ENCODE measurements at places on chromosomes 1 and 21. TPM values are rescaled to one million over a fixed set of nuclear protein-coding genes. Genes with fewer than 3 reads are reported as not detected.

GRCh38 chr1:218865591-218865990 lies 308.1 kb upstream of the LYPLAL1 start:
- DNase-seq = no peak
- H3K27me3 ChIP-seq = no peaks in the 10 kb centered on the region
- no peak overlapping the region for H3K4me3 ChIP-seq

- no peak for DNase-seq
- H3K4me1 ChIP-seq = peaks cover 16% of the 10 kb centered on the region
- no peaks in the 10 kb centered on the region for H3K27me3 ChIP-seq
- no peaks in the 10 kb centered on the region for H3K36me3 ChIP-seq
- H3K4me3 ChIP-seq = no peak overlapping the region
- H3K27ac ChIP-seq = no peak overlapping the region
Observed at GRCh38 chr21:40049031-40049930, 182.0 kb downstream of the PCP4 start.

INKA2 gene
- total RNA-seq = 24.3 TPM

DNA sequence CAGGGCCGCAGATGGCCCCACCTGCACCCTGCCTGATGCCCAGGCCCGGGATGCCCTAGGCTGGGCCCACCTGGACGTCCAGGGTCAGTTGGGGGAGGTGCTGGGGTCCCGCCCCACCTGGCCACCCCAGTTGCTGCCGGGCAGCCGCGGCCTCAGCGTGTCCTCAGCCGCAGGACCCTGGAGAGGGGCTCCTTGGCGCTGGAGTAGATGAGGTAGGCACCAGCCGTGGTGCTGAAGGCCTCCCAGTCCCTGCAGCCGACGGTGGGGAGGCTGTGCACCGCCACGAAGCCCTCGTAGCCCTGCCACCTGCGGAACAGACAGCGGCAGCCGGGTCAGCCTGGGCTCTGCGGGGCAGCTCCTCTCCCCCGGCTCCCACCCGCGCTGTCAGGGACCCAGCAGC lies 40.4 kb downstream of the KRTAP10-1 start:
- H3K4me3 ChIP-seq = no peak overlapping the region
- peaks cover 30% of the 10 kb centered on the region for H3K27me3 ChIP-seq
- H3K36me3 ChIP-seq = no peaks in the 10 kb centered on the region

DNA sequence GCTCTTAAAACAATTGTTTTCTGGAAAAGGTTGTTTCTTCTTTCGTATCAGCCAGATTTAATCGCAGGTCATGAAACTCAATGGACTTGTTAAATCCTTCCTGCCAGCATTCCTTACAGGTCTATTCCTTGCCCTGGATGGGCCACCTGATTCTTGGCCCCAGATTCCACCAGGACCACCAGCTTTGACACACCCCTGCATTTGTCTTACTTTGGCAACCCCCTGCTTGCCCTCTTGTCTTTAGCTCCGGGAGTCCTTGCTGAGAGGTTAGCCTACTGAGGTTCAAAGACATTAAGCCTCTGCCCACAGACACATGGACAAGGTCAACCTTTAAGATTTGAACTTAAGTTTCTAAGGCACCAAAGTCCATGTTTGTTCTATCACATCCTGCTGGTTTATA lies 27.1 kb upstream of the DAB1 start:
- H3K27me3 ChIP-seq = no peaks in the 10 kb centered on the region
- no peaks in the 10 kb centered on the region for H3K4me1 ChIP-seq
- H3K4me3 ChIP-seq = no peak overlapping the region
- no peaks in the 10 kb centered on the region for H3K36me3 ChIP-seq
- no peak for DNase-seq

HCRTR1 gene
- total RNA-seq = 0.44 TPM

GRCh38 chr1:192476802-192477298 lies 98.7 kb upstream of the RGS1 start:
- H3K27me3 ChIP-seq = no peaks in the 10 kb centered on the region
- DNase-seq = peak; percentile 31
- H3K36me3 ChIP-seq = no peaks in the 10 kb centered on the region
- peak overlapping the region; percentile 32 for H3K4me3 ChIP-seq

- no peak overlapping the region for H3K4me3 ChIP-seq
- H3K27me3 ChIP-seq = no peaks in the 10 kb centered on the region
- H3K36me3 ChIP-seq = no peaks in the 10 kb centered on the region
- H3K27ac ChIP-seq = no peak overlapping the region
- no peak for DNase-seq
Observed at GRCh38 chr1:53516181-53516580, 57.0 kb downstream of the DMRTB1 start.

FAM78B gene
- total RNA-seq = 4.5 TPM

RPL11 gene
- 684 TPM for total RNA-seq
